ENCODE measurements at places on chromosomes 6 and 20. TPM values are rescaled to one million over a fixed set of nuclear protein-coding genes. Genes with fewer than 3 reads are reported as not detected.

The BRD2 gene
- 272 TPM for total RNA-seq

The PREX1 gene
- total RNA-seq = 75.9 TPM

The PSORS1C2 gene
- not detected for total RNA-seq

The CBLN4 gene
- total RNA-seq = not detected

Data from activated naive CD4-positive, alpha-beta T cell treated with anti-CD3 and anti-CD28 coated beads, Interleukin-2, amount 10 ng/mL, durations not matched to agents 5 hours and 36 hours (primary cell).